Epithelial cell of alveolus of lung (primary cell): ENCODE measurements at places on chromosomes 11 and 22. TPM values are rescaled to one million over a fixed set of nuclear protein-coding genes. Genes with fewer than 3 reads are reported as not detected.

SLC17A6 gene
- total RNA-seq = not detected in 2 replicates

OR52H1 gene
- total RNA-seq = 0.16 TPM in 1 of 2 replicates, not detected in the other

SELENOM gene
- total RNA-seq = 287 and 373 TPM in 2 replicates

CDC45 gene
- 8.1 and 28.2 TPM in 2 replicates for total RNA-seq

DCDC1 gene
- 0.08 TPM in 1 of 2 replicates, not detected in the other for total RNA-seq

KCNJ4 gene
- 0.08 TPM in 1 of 2 replicates, not detected in the other for total RNA-seq

SCGB1D2 gene
- not detected in 2 replicates for total RNA-seq

TSGA10IP gene
- total RNA-seq = not detected in 2 replicates

RAG2 gene
- total RNA-seq = not detected in 2 replicates

PKDREJ gene
- under 0.01 TPM in 1 of 2 replicates, not detected in the other for total RNA-seq

RIMBP3B gene
- total RNA-seq = under 0.01 TPM in 1 of 2 replicates, not detected in the other

OSM gene
- 0.13 TPM in 1 of 2 replicates, not detected in the other for total RNA-seq

BTG4 gene
- 0.13 TPM in 1 of 2 replicates, not detected in the other for total RNA-seq

REXO2 gene
- total RNA-seq = 103 and 231 TPM in 2 replicates

ELFN2 gene
- 1.4 and 4.0 TPM in 2 replicates for total RNA-seq
